ENCODE measurements at places on chromosomes 7 and 10.

DNA sequence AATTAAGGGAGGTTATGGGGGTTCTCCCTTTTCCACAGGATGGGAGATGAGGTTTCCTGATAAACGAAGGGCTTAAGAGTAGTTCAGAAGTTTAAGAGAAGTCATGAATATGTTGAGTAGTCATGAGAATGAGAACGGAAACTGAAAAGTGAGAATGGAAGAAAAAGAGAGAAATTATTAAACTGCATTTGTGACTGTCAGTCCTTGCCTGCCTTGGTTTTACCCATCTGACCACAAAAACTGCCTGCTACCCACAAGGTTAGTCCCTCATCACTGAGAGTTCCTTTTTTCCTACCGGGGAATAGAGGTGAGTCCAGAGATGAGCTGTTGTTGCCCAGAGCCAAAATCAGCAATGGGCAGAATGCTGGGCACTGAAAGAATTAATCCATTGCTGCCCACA, 174.1 kb upstream of the BET1 start:
- no peak for DNase-seq

- no peak for DNase-seq
Observed at GRCh38 chr7:115572111-115572510, 458.5 kb downstream of the TFEC start.

DNA sequence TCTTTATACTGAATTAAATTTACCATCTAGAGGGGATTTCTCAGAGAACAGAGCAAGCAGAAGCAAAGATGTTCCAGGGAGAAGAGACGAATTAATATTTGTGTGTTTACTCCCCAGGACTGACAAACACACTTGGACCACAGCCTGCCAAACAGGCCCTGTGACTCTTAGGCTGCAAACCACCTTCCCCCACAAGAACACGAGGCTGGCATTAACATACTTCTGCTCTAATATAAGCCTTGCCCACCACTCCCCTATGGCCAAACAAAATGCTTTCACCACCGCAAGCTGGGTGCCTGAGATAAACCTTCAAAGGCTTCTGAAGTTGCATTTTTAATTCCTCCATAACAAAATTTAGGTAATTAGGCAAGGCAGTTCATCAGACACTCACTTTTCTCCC, 88.4 kb downstream of the FGFR2 start:
- no peak for DNase-seq

DNA sequence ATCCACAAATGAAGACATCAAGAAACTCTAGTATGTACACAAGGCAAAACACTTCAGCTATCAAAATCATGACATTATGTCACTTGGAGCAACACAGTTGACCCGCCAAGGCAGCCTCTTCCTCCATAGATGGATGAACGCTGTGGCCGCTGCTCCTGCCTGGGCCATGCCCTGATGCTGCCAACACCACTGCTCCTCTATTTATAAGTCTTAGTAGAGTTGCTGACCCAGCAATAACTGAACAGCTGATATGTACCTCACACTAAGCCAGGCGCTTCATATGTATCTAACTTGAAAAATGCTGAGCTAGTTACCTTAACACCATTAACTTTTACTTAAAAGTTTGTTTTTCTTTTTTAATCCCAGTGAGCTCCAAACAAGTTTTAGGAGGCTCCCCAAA, 131.9 kb downstream of the LYZL1 start:
- DNase-seq: no peak

- no peak for DNase-seq
Observed at GRCh38 chr7:86911659-86912058, 147.8 kb downstream of the ELAPOR2 start.

DNA sequence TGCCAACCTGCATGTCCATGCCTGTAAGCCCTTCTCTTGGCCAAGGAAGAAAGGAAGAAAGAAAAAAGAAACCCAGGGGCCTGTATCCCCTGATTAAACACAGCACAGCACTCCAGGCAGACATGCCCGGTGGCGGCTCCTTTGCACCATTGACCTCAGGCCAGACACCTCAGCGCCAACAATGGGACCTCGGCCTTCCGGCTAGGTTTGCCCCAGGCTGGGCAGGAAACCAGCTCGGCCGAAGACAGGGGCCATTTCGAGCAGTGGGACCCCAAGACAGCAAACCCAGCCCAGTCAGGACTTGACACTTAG, 2.8 kb downstream of the HOXA10 start:
- no peak for DNase-seq

DNA sequence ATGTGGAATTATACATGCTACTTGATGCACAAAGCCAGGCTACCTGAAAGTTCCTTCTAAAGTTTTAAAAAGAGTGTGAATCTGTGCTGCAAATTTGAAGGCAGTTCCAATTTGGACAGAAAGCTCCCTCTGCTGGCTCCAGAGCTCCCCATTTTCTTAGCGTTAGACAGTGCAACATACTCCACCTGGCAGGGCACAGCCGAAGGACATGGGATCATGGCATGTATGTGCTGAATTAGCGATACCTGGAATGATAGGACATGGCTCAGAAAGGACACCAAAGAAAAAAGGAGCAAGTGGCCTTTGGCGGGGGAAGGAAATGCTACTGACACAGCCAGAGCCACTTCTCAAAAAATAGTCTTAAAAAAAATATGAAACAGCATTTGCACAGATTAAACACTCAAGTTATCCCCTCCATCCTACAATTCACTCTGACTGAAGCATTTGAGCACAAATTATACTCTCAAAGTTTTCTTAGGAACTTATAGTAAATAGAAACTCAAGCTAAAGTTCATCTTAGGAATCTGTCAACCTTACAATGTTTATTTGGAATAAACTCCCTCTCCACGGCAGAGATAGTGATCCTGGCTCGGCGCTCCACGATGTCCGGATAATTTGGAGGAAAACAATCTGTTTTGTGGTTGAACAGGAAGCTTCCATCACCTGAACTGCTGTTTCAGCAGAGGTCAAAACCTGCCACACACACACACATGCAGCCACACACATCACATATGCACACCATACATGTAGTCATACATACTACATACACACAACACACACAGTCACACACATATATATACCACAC, 80.0 kb downstream of the C7orf25 start:
- DNase-seq: no peak

DNA sequence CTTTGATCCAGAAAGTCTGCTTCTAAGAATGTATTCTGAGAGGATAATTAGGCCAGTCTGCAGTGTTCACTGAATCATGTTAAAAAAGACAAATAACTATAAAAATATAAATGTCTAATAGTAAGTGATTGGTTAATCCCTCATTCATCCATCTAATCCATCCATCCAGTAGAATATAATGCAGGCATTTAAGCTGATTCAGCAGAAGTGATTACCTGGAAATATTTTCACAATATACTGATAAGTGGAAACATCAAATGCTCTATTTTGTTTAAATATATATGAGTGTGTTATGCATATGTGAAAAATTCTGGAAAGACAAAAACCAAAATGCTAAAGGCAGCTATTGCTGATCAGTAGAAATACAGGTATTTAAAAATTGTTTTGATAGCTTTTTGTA, 152.6 kb downstream of the REEP3 start:
- no peak for DNase-seq

GRCh38 chr7:121503039-121503438, 106.9 kb upstream of the FAM3C start:
- no peak for DNase-seq

DNA sequence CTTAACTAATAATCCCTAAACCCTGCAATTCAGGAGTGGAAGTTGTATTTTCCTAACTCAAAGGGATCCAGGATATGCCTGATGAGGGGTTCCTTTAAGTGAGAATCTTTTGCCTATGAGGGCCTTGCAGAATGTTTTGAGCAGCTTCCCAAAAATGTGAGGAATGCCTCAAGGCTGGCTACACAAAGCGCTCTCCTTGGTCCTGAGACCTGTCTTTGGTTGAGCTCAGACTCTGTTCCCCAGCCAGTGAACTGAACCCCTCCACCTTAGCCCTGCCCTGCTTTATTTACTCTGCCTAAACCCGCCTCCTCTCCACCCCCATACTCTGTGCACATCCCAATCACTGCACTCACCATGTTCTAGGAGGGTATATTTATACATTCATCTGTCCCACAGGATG, 108.6 kb downstream of the NRCAM start:
- no peak for DNase-seq

DNA sequence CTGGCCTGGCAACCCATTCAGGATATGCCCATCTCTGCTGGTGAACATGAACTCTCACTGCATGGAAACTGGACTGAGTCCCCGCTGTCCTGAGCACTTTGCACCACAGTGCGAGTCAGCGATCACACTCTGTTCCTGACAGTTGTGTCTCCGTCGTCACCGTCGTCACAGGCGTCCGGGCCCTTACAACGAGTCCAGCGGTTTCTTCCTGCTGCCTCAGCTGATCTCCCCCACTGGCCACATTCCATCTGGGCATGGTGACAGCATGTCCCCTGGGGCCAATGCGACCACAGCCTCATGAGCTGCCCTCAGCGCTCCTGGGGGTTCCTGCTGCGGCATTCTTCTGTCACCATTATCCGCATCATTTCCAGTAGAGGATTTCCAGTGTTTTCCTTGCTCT, 76.8 kb upstream of the KLF6 start:
- no peak for DNase-seq

DNA sequence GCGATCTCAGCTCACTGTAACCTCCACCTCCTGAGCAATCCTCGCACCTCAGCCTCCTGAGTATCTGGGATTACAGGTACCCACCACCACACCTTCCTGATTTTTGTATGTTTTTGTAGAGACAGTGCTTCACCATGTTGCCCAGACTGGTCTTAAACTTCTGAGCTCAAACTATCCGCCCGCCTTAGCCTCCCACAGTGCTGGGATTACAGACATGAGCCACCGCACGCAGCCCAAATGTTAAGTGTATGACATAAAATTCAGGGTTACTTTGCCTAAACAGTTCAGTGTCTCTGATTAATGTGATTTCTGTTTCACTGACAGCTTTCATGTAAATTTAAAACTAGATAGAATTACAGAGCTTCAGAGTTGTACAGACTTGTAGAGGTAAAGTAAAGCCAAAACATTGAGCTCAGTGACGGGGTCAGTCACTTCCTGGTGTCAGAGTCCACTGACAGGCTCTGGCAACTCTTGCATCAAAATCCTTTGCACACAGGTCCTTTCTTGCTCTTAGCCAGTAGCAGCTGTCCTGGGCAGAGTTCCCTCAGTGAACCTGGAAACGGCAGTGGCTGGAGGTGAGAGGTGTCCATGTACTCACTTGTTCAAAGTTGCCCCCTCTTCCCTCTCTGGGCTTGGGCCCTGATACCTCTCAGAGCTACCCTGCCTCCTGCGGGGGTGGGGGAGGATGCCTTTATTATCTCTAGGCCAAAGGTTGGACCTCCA, 33.7 kb downstream of the MGMT start:
- DNase-seq: no peak

DNA sequence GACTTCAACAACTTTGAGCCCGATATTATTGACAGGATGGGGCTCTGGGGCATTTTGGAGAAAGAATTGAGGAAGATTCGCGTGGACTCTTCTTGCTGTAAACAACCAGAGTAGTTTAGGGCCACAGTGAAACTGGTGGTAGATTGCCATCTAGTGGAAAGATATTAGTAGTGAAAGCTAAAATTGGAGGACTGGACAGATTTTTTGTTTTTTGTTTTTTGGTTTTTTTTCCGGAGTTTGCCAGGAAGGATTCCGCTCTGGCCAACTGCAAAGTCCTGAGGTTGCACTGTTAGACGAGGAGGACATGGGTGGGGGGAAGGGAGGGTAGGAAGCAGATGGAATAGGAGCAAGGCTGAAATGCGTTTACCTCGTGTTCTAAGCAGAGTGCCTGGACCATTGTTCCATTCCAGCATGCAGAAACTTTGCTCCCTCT, 11.7 kb downstream of the NOBOX start:
- DNase-seq: no peak

DNA sequence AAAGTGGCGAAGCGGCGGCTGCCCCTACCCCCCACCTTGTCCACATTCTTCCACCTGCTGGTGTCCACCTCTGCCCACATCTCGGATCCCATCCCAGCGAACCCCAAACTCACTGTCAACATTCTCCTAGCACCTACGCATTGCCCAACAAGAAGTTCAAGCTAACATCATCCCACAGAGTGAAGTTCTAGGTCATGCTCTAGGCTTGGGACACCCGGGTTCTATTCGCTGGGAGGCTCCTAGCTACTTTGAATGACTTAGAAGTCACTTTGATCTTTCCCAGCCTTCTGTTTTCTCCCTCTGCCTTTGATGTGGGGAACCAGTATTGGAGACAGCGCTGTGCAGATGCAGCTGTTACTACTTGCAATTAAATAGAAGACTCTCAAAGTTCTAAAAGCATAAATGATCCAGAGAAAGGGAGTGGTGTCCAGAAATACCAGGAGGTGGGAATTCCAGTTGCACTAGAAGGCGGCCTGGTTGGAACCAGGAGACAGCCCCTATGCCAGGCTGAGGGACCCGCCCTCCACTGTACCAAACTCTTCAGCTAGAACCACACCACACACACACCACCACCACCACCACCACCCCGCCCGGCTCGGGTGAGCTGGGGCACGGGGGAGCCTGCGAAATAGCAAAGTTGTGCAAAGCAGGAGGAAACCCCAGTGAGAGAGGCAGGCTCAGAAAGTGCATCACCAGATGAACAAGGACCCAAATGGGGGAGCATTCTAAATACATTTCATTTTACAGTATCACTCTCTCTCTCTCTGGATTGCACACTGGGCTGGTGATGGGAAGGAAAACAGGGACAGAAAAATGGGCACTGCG, 5.5 kb upstream of the VGF start:
- DNase-seq: no peak

DNA sequence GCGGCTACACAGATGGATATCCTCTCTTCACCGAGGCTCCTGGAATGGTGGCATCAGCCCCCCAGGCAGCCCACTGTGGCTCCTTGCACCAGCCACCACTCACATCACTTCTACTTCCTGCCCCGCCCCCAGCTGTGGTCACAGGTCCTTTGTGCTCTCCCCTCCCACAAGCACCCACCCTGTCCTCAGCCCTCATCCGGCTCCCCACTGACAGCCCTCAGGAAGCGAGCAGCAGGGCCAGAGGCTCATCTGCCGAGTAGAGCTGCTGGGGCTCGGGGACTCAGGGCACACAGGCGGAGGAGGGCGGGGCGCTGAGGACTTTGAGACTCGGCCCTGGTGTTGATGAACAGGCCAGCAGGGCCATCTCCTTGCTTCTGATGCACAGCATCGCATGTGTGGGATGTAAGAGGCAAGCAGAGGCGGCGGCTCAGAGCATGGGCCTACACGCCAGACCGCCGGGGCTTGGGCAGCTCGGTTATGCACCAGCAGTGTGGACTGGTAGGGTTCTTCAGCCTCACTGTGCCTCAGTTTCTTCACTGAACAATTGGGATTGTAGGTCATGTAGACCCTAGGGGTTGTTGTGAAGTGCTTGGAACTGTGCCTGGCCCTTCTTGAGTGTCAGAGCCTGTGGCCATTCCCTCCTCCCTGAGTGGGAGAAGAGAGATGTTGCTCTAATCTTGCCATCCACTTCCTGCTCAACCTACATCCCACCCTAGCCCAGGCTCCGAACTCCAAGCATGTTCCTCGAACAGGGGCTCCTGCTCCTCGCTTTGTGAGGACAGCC, at the start of gene PRF1:
TSS of gene PRF1 (minus strand) at position 77 of the 784 bp plus-strand sequence. CDS start 1,839 bp downstream, outside the sequence.
- peak; percentile 48 for DNase-seq

DNA sequence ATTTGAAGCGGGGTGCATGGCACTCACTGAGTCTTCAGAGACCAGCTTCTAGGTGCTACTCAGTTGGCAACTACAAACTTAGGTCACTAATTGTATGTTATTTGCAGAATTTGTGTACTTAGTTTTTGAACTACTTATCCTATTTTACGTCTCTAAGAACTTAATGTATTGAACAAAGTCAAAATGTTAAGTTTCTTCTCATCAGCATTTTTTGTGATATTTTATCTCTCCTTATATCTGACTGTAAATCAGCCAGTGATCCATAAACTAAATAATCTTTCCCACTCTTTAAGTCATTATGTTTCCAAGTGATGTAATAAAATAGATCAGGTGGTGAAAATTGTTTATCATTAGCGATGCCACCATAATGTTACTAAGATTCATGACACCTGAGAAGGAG, 60.3 kb upstream of the TMEM248 start:
- DNase-seq: no peak

GRCh38 chr10:88232029-88232895, 350.9 kb downstream of the RNLS start:
- DNase-seq: no peak
